Hippocampal formation (tissue), 2 donors: ENCODE measurements at places on chromosomes 2 and 18.
A peak's percentile ranks its signal among the peaks of the same experiment; 100 is the strongest.

- DNase-seq: no peak
Measured at GRCh38 chr2:47034973-47035609, 119.5 kb upstream of the MCFD2 start.

- DNase-seq: peak; percentile 56
Measured at GRCh38 chr2:95158891-95159619, 593 bp downstream of the ZNF514 start.

DNA sequence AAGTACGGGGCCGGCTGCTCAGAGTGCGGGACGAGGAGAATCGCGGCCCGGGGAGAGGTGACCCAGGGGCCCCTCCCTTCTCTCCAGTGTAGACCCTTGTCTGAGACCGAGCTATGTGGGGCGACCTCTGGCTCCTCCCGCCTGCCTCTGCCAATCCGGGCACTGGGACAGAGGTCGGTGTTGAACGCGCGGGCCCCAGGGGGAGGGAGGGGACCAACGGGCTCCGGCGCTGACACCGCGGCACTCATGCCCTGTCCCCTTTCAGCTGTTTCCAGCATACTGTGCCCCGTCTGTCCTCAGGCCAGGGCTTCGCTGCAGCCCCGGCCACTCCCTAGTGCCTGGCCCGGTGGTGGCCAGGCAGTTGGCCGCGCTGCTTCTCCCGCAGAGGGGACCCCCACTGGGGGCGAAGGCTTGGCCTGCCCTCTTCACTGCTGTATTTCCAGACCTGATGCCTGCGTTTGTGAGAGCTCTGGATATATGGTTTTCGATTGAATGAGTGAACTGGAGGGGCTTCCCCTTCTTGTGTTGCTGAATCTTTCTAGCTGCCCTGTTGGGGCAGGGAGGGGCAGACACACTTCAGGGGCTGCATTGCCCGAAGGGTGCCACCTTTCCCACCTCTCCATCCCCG is 809 bp downstream of the DBI start:
- peak; percentile 71 for DNase-seq

- no peak for DNase-seq
Measured at GRCh38 chr18:54720620-54721019, 107.7 kb upstream of the RAB27B start.

DNA sequence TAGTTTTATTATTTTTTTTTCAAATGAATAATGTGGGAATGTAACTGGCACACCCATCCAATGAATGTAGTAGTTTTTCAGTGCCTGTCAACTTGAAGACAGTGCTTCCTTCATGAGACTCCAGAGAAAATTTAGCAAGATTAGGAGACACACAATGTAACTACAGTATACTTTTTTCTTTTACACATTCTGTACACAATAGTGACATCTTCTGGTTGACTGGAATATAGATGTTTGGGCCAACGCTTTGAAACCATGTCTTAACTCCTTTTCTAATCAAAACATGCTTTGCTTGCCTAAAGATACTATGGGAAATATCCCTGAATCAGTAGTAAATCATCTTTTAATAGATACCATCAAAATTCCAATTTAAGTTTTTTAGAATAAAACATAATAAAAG is 229.5 kb upstream of the ZC3H15 start:
- no peak for DNase-seq

GRCh38 chr2:235951982-235952381 is 216.2 kb downstream of the GBX2 start:
- DNase-seq: no peak

DNA sequence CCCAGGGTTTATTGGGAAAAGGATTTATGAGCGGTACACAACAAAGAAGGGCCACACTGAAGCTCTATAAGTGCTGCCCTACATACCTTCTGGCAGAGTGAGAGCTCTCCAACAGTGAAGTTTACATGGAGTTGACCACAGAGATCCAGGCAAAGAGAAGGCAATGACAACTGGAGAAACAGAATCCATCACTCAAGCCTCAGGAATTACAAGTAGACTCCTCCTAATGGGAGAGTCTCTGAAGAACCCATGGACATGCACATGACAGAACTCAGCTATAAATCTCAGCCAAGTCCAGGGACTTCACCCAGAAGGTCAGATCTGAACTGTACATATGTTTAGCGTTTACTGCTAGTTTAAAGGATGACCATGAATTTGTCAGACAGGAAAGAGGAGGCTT is 164.7 kb downstream of the DNAH7 start:
- DNase-seq: no peak

- DNase-seq: no peak
Measured at GRCh38 chr18:22283397-22283796, 114.0 kb downstream of the GATA6 start.

DNA sequence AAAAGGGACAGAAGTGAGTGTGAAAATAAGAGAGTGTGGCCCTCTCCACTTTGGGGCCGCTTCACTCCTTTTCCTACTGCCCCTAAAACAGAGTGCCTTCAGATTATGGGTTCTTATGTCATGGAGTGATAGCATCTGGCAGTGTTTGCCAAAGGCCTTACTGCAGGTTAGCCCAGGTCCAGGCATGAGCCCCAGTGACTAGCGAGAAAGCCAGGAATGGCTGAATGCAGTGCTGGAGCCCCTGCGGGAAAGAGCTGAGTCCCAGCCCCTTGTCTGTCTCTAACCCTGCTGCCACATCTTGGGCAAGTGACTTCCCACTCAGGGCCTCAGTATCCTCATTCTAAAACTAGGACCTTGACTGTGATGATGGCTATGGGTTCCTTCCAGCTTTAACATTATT is 6.0 kb downstream of the IGFBP5 start:
- no peak for DNase-seq

DNA sequence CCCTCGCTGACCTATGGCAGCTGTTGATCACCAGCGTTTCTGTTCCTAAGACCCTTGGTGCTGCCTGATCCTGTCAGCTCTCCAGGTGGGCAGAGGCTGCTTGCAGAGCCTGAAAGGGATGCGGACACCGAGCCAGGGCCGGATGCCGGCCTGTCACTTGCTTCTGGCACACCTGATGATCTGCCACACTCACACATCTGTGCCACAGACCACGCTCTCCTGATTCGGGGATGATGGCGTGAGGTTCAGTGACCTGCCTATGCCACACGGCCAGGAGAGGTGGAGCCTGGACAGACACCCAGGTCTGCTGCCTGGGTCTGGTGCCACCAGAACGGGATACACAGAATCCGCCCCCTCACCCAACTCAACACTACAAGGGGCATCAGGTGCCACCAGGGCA is 129.4 kb upstream of the GLI2 start:
- DNase-seq: no peak

- DNase-seq: no peak
Measured at GRCh38 chr18:36025025-36025424, 42.3 kb downstream of the RPRD1A start.
